ENCODE measurements at places on chromosomes 2 and 18. TPM values are rescaled to one million over a fixed set of nuclear protein-coding genes. Genes with fewer than 3 reads are reported as not detected.

DNA sequence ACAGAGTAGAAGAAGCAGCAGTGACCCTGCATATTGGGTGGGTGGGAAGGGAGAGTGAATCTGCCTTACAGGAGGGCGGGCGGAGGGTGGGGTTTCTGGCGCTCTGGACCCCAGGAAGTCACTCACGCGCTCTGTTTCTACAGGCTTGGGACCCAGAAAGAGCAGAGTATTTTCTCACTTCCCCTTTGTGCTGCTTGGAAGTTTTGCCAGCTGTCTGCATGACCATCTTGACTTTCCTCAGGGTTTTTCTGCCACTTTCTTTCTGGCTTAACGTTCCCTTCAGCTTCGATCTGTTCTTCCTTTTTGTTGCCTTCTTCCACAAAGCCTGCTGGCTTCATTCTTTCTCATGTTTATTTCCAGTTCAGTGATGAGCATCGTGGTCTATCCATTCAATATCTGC is 383.1 kb downstream of the GALR1 start:
- DNase-seq: no peak

The KIF3C gene
- 20.6 TPM for total RNA-seq

The ACKR3 gene
- total RNA-seq: 1.8 TPM

The UGT1A4 gene
- 0.34 TPM for total RNA-seq

- no peak for DNase-seq
Observed at GRCh38 chr18:42005782-42006181, 50.7 kb downstream of the PIK3C3 start.

GRCh38 chr2:219266232-219266631 is 12.5 kb upstream of the TUBA4A start:
- no peak for DNase-seq

The SLC66A3 gene
- 10.4 TPM for total RNA-seq

DNA sequence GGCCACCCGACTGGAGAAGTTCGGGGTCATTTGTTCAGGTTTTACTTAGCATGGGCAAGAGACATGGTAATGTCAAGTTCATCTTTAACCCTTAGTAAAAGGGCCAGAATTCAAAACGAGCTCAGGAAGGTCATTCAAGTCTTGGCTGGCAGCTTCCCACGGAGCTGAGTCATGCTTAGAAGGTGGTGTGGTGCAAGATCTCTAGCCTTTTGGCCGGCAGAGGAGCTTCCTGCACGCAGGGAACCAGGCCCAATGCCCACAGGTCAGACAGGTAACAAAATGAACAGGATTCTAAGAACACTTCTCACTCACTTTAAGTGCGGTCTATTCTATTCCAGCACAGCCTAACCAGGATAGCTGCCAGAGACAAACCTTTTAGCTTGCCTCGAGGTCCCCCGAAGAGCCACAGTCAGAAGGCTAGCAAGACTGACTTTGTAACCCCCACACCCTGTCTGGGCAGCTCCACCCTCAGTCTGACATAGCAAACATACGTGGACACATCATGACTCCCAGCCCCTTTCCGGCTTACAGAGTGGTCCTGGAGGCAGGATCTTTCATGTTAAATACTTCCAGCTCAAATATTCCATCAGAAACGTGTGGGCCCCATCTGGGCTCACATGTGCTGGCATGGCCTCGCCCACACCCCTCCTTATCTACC is 292.7 kb downstream of the BCL11A start:
- DNase-seq: peak; percentile 66

GRCh38 chr2:197500503-197501131 is 438 bp downstream of the HSPE1 start:
- no peak for DNase-seq

The RIT2 gene
- not detected for total RNA-seq

DNA sequence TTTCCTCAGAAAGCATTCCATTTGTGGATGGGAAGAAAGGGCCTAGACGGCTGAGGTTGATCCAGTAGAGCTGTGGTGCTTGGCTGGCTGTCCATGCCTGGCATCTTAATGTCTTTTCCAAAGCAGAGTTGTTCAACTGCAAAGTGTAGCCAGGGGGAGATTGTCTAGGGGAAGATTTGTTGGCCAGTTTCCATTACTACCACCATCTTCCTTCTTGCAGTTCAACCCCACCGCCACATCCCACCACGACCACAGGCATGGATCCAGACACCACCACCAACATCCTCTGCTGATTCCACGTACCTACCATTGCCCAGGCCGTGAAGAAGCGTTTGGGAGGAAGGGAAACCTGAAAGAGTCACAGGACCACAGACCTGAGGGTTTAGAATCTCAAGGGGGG is 50.7 kb upstream of the HAAO start:
- DNase-seq: no peak

- peak; percentile 59 for DNase-seq
Observed at GRCh38 chr2:68943581-68944568, 8.8 kb downstream of the GKN2 start.

DNA sequence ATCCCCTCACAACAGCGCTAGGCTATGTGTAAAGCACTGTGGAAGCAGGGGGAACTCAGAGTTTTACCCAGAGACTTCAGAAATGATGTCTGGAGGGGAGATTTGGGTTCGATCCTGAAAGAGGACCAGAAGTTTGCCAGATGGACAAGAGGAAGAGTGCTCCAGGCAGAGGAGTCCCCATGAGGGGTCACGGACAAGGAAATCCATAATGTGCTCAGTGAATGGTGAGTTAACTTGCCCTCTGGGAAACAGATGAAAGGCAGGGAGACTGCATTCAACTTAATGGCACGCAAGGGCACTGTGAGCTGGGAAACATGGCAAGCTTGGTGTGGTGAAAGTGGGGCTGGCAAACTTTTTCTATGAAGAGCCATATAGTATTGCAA is 6.0 kb upstream of the ASAP2 start:
- DNase-seq: no peak

DNA sequence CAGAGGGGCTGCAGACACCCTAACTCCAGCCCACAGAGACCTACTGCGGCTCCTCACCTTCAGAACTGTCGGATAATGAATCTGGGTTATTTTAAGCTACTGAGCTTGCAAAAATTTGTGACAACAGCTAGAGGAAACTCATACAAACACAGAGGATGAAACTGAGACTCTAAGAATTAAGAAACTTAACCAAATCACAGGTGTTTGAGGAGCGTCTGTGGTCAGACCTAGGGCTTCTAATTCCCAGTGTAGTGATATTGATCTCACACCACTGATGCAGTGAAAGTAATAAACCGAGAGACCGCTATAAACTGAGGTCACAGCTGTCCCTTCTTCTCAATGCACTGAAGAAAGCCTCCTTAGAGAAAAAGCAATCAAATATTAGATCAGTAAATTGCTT is 110.1 kb downstream of the RGPD3 start:
- no peak for DNase-seq

DNA sequence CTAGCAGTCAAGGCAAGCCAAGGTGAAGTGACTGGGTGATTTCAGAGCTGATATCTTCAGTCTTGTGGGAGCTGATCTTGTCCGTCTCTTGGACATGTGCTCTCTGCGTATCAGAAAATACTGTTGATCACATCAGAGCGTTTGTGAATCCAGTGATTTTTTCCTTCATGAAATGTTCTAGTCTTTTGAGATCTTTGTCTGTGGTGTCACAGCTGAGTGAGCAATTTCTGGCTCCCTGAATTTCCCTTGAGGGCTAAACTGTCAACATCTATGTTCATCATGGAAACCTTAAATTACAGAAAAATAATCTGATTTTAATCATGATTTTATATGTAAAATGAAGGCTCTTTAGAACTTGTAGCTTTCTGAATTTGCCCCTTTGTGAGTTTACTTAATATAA is 432.0 kb downstream of the CCDC85A start:
- DNase-seq: no peak

The CSRNP3 gene
- total RNA-seq: 1.5 TPM

The C2orf66 gene
- 0.14 TPM for total RNA-seq

The GALNT3 gene
- total RNA-seq: 96.5 TPM

DNA sequence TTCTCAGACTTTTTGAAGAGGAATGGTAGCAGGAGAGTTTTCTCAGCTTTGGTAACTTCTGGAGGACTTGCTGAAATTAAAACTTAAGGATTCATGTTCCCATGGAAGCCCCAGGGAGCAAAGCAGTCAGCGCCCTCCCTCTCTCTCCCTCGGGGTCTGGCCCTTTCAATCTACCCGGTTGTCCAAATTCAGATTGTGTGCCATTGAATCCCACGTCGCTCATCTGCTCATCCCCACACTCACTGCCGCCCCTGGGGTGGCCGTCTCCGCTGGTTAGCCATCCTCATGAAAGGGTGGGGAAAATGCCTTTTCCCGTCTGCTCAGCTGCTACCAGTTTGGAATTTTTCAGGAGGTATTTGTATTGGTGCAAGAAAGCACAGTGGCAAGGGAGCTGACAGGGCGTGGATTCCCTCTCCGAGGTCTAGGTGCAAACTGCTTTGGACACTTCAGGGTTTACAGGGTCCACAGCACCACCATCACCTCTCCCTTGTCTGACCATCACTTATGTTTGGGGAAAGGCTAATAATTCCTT is 27.1 kb downstream of the MCFD2 start:
- DNase-seq: no peak

- DNase-seq: no peak
Observed at GRCh38 chr2:233015019-233015645, 2.1 kb upstream of the NGEF start.

The EPB41L3 gene
- total RNA-seq: 0.63 TPM

DNA sequence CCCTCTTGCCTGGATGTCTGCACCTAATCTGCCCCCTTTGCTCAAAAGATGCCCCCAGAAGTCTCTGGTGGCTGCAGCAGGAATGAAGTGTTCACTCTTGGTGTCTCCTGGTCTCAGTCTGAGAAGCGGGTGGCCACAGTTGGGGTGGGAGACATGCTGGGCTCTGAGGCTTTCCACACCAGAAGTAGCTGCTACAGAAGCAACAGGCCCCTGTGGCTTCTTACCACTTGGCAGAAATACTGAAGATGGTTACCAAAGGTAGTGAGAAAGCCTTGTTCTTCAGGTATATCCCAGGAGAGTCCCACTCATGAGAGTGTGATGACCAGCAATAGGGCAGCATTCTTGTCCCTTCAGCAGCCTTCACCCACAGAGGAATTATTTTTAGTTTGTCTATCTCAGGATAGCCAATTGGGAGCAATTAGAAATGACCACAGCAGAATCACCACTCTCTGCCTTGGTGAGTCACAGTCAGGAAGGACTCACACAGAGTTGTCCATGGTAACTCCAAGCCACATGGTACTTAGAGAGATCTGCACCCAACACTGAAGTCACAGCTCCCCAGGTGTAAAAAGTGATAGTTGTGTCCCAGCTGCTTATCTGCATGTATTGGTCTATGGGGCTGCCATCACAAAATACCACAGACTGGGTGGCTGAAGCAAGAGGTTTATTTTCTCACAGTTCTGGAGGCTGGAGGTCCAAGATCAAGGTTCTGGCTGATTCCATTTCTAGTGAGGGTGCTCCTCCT is 169.8 kb upstream of the ID2 start:
- DNase-seq: no peak

DNA sequence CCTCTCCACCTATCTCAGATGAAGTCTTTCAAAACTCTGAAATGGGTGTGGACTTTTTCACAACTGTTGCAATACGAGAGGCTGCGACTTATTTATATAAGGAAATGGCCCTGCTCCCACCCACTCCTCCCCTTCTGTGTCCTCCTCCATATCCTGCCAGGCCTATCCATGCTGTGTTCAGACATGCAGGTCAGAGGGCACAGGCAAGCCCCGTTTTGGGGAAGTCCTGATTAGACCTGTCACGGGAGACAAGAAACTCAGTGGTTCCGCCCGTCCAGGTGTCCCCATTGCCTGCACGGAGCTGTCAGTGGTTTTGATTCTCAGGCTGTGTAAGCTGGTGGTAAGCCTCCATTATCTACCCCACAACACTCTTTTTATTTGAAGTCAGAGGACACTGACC is 99.6 kb upstream of the MGAT5 start:
- DNase-seq: no peak

- DNase-seq: no peak
Observed at GRCh38 chr2:188582211-188582610, 290.5 kb downstream of the GULP1 start.

The OXER1 gene
- not detected for total RNA-seq
